ENCODE measurements at places on chromosomes 2 and 18.

DNA sequence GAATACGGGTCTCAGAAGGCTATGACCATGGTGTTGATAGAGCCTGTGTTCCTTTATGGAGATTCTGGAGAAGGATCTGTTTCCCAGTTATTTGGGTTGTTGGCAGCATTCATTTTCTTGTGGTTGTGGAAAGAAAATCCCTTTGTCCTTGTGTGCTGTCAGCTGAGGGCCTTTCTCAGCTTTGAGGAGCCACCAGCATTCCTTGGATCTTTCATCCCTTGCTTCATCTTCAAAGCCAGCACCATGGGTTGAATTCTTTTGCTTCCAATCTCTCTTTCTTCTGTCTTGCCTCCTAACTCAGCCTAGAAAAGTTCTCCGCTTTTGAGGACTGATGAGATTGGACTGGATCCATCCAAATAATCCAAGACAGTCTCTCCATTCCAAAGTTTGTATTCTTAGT is 103.2 kb upstream of the MMADHC start:
- H3K4me1 ChIP-seq: no peaks in the 10 kb centered on the region
- H3K4me3 ChIP-seq: no peak overlapping the region
- H3K36me3 ChIP-seq: no peaks in the 10 kb centered on the region
- peaks cover 15% of the 10 kb centered on the region for H3K27me3 ChIP-seq

GRCh38 chr2:218027426-218028188 is 24.8 kb upstream of the TNS1 start:
- no peaks in the 10 kb centered on the region for H3K36me3 ChIP-seq
- no peak for DNase-seq
- H3K27me3 ChIP-seq: no peaks in the 10 kb centered on the region
- peaks cover 2% of the 10 kb centered on the region for H3K4me1 ChIP-seq

GRCh38 chr18:43705850-43706249 is 428.6 kb upstream of the SYT4 start:
- no peaks in the 10 kb centered on the region for H3K36me3 ChIP-seq
- no peaks in the 10 kb centered on the region for H3K27me3 ChIP-seq
- no peaks in the 10 kb centered on the region for H3K4me1 ChIP-seq
- DNase-seq: no peak

DNA sequence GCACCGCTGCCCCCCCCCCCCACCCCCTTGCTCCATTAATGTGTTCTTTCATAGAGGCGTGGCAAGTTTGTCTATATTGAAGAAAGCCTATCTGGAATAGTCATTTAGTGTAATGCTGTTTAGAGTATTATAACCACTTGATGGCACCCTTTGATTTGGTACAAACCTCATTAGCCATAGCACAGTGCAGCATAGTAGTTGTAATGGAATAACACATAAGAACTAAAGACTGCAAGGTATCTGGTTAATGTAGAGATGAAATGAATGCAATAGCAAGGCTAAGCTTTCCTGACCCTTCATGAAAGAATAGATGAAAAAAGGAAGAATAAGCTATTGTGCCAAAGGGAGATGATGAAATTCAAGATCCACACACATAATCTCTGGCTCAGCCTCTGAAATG is 81.9 kb downstream of the EHBP1 start:
- no peak for DNase-seq
- H3K27me3 ChIP-seq: no peaks in the 10 kb centered on the region
- peaks cover 7% of the 10 kb centered on the region for H3K4me1 ChIP-seq
- no peaks in the 10 kb centered on the region for H3K36me3 ChIP-seq
- H3K27ac ChIP-seq: no peak overlapping the region

GRCh38 chr2:148614014-148614321 is 30.6 kb upstream of the EPC2 start:
- H3K36me3 ChIP-seq: no peaks in the 10 kb centered on the region
- no peaks in the 10 kb centered on the region for H3K27me3 ChIP-seq
- no peak overlapping the region for H3K4me3 ChIP-seq
- H3K27ac ChIP-seq: peak overlapping the region; percentile 39

- no peak overlapping the region for H3K4me3 ChIP-seq
- H3K4me1 ChIP-seq: no peaks in the 10 kb centered on the region
- no peaks in the 10 kb centered on the region for H3K36me3 ChIP-seq
- no peaks in the 10 kb centered on the region for H3K27me3 ChIP-seq
These were observed 537.8 kb downstream of the LRRTM4 start for GRCh38 chr2:76984359-76984758.

GRCh38 chr2:66233981-66234380 is 200.9 kb upstream of the MEIS1 start:
- H3K4me1 ChIP-seq: no peaks in the 10 kb centered on the region
- H3K27ac ChIP-seq: no peak overlapping the region
- H3K36me3 ChIP-seq: no peaks in the 10 kb centered on the region
- no peak overlapping the region for H3K4me3 ChIP-seq

DNA sequence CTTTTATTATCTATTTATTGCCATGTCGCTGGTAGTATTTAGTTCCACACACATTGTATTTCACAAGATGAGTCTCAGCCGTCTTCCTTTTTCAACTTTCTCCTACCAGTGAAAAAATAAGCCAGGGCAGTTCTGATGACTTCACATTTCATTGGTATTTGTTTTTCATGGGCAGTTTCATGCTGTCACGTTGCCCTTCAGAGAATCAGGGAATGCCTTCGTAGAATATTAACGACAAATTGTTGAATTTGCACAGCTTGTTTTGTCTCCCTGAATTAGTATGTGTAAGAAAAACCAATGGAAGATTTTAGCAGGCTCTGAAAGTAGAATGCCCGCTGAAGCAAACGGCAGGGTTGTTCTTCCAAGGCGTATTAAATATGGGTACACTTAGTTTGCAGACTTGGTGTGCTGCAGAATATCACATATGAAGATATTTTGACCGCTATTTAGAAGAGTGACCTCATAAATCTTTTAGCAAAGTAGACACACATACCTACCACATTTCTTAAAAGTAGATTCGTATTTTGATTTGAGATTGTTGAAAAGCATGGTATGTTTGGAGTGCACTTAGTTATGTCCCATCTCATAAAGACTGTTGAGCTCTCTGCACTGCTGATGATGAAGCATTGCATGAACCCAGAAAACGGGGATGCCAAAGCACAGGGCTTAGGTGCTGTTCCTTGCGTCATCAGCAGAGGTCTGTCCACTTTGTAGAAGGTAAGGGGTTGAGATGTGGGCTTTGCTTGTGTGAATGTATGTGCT is 2.9 kb downstream of the NEDD4L start:
- H3K4me3 ChIP-seq: no peak overlapping the region
- DNase-seq: no peak
- peaks cover 3% of the 10 kb centered on the region for H3K36me3 ChIP-seq
- no peak overlapping the region for H3K27ac ChIP-seq
- peaks cover 17% of the 10 kb centered on the region for H3K4me1 ChIP-seq
- H3K27me3 ChIP-seq: peaks cover 28% of the 10 kb centered on the region

- no peak overlapping the region for H3K4me3 ChIP-seq
- no peaks in the 10 kb centered on the region for H3K36me3 ChIP-seq
- no peak overlapping the region for H3K27ac ChIP-seq
These were observed 150.7 kb downstream of the TMEM200C start for GRCh38 chr18:5744659-5745058.

DNA sequence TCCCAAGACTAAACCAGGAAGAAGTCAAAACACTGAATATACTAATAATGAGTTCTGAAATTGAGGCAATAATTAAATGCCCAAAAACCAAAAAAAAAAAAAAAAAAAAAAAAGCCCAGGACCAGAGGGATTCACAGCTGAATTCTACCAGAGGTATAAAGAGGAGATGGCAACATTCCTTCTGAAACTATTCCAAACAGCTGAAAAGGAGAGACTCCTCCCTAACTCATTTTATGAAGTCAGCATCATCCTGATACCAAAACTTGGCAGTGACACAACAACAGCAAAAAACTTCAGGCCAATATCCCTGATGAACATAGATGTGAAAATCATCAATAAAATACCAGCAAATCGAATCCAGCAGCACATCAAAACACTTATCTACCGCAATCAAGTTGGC is 108.5 kb upstream of the COL3A1 start:
- H3K4me3 ChIP-seq: no peak overlapping the region
- DNase-seq: no peak
- H3K27me3 ChIP-seq: no peaks in the 10 kb centered on the region
- no peaks in the 10 kb centered on the region for H3K36me3 ChIP-seq
- no peak overlapping the region for H3K27ac ChIP-seq
- no peaks in the 10 kb centered on the region for H3K4me1 ChIP-seq

GRCh38 chr2:108189316-108189715 is 50.5 kb upstream of the SULT1C3 start:
- no peaks in the 10 kb centered on the region for H3K4me1 ChIP-seq
- H3K4me3 ChIP-seq: no peak overlapping the region
- no peak for DNase-seq
- no peak overlapping the region for H3K27ac ChIP-seq

DNA sequence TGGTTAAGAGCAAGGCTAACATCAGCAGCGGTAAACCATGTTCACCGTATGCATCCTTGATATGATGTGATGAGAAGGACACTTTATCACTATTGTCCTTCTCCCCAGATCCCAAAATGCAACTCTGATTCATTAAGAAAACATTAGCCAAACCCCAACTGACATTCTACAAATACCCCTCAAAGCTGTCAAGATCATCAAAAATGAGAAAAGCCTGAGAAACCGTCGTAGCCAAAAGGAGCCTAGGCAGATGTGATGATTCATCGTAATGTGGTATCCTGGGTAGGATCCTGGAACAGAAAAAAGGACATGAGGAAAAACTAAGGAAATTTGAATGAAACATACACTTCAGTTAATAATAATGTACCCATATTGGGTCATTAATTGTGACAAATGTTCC is 67.3 kb upstream of the ST6GAL2 start:
- no peaks in the 10 kb centered on the region for H3K36me3 ChIP-seq
- no peak overlapping the region for H3K4me3 ChIP-seq
- H3K27ac ChIP-seq: no peak overlapping the region
- no peak for DNase-seq
- no peaks in the 10 kb centered on the region for H3K4me1 ChIP-seq

GRCh38 chr2:74511104-74511989 is 2.9 kb upstream of the TLX2 start:
- no peak for DNase-seq
- H3K27me3 ChIP-seq: peaks cover 20% of the 10 kb centered on the region
- H3K27ac ChIP-seq: peak overlapping the region; percentile 16
- peaks cover 4% of the 10 kb centered on the region for H3K36me3 ChIP-seq
- peaks cover 37% of the 10 kb centered on the region for H3K4me1 ChIP-seq

DNA sequence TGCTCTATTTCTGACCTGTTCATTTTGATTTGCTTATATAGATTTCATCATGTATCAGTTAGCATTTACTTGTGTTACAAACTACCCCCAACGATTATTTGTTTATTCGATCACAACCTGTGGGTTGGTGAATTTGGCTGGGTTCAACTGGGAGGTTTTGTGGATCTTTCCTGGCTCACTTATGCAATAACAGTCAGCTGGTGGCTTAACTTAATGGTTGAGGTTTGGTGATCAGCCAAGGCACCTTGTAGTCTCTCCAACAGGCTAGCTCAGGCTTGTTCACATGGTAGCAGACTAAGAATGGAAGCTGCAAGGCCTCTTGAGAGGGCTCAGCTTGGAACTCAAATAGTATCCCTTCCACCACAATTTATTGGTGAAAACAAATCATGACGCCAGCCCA is 5.4 kb upstream of the PUM2 start:
- H3K4me1 ChIP-seq: peaks cover 6% of the 10 kb centered on the region
- DNase-seq: no peak
- H3K27ac ChIP-seq: peak overlapping the region; percentile 65
- H3K4me3 ChIP-seq: no peak overlapping the region

GRCh38 chr18:50895350-50896045 is 16.6 kb downstream of the ME2 start:
- H3K4me1 ChIP-seq: peaks cover 9% of the 10 kb centered on the region
- no peak overlapping the region for H3K4me3 ChIP-seq
- no peak for DNase-seq
- H3K27ac ChIP-seq: no peak overlapping the region
- no peaks in the 10 kb centered on the region for H3K27me3 ChIP-seq

DNA sequence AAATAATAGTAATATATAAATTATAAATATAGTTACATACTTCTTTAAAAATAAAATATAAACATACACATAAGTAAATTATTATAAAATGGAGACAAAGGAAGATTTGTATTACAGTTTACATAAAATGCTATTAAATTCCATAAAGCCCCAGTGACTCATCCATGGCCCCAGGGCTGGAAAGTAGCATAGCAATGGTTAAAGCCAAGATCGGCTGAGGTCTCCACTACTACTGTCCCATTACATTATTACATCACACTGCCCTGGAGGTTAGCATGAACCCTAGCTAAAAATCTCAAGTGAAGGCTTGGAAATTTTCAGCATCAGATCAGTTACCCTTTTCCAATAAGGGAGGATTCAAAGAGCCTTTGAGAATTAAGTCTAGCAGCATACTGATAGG is 936.2 kb downstream of the DSC3 start:
- H3K4me1 ChIP-seq: no peaks in the 10 kb centered on the region
- H3K27me3 ChIP-seq: no peaks in the 10 kb centered on the region
- H3K36me3 ChIP-seq: no peaks in the 10 kb centered on the region
- DNase-seq: no peak
- H3K27ac ChIP-seq: no peak overlapping the region

DNA sequence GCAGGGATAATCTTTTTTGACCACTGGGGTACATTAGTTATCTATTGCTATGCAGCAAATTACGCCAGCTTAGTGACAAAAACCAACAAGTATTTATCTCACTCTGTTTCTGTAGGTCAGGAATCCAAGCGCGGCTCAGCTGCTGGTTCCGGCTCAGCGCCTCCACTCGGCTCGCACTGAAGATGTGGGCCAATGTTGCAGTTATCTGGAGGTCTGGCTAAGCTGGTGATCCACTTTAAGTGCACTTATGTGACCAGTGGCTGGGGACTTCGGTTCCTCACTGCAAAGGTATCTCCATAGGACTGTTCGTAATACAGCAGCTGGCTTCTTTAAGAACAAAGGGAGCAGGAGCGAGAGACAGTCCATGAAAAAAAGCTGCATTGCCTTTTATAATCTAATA is 591.9 kb downstream of the TMEM182 start:
- no peaks in the 10 kb centered on the region for H3K27me3 ChIP-seq
- H3K36me3 ChIP-seq: no peaks in the 10 kb centered on the region
- H3K4me3 ChIP-seq: no peak overlapping the region
- H3K27ac ChIP-seq: no peak overlapping the region
- H3K4me1 ChIP-seq: no peaks in the 10 kb centered on the region

DNA sequence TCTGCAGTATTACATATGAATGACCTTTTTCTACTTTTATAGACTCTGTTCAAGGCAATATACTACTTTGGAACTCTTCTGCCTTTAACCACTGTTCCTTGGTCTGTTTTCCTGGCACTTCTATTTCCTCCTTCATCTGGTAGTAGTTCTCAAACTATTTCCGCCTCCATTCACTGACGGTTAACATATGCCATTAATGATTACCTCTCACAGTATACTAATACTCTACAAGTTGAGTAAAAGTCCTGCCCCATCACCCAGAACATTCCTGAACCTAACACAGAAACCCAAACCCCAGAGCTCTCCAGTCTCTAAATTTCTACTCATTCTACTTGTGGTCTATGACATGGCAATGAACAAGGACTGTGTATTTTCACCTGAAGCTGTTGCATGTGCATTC is 4.5 kb downstream of the GFPT1 start:
- H3K36me3 ChIP-seq: peaks cover 11% of the 10 kb centered on the region
- no peak overlapping the region for H3K4me3 ChIP-seq
- H3K27ac ChIP-seq: peak overlapping the region; percentile 74
- DNase-seq: no peak
- H3K4me1 ChIP-seq: peaks cover 36% of the 10 kb centered on the region
- no peaks in the 10 kb centered on the region for H3K27me3 ChIP-seq

- no peaks in the 10 kb centered on the region for H3K27me3 ChIP-seq
- no peak for DNase-seq
- no peak overlapping the region for H3K27ac ChIP-seq
- H3K4me3 ChIP-seq: no peak overlapping the region
- H3K36me3 ChIP-seq: peaks cover 4% of the 10 kb centered on the region
These were observed 10.9 kb downstream of the INO80D start for GRCh38 chr2:206075113-206075512.

- H3K27ac ChIP-seq: no peak overlapping the region
- H3K36me3 ChIP-seq: peaks cover 2% of the 10 kb centered on the region
- peaks cover 11% of the 10 kb centered on the region for H3K27me3 ChIP-seq
- H3K4me3 ChIP-seq: no peak overlapping the region
- peaks cover 6% of the 10 kb centered on the region for H3K4me1 ChIP-seq
- DNase-seq: no peak
These were observed 309.3 kb downstream of the GBX2 start for GRCh38 chr2:235858881-235859280.

Data from T-helper 17 cell (primary cell).